B cell (primary cell): ENCODE measurements at places on chromosomes 5 and 9.
A peak's percentile ranks its signal among the peaks of the same experiment; 100 is the strongest.

DNA sequence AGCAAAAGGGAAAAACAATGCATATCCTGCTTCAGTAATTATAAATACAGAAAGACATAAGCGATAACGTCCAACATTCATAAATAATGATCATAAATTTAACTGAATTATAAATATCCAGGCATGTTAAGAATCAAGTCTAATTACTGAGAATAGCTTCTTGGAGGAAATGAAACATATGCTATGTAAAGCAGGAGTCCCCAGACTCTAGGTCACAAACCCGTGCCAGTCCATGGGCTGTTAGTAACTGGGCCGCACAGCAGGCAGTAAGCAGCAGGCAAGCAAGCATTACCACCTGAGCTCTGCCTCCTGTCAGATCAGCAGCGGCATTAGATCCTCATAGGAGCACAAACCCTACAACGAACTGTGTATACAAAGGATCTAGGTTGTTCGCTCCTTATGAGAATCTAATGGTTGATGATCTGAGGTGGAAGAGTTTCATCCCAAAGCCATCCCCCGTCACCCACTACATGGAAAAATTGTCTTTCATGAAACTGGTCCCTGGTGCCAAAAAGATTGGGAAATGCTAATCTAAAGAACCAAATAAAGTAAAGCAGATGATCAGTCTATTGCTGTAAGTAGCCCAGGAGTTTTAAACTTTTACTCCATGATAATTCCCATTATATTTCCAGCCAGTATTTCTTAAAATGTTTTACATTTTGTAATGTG is 50.4 kb downstream of the CERT1 start:
- DNase-seq: peak; percentile 45
- peaks cover 10% of the 10 kb centered on the region for H3K4me1 ChIP-seq
- no peaks in the 10 kb centered on the region for H3K27me3 ChIP-seq
- H3K4me3 ChIP-seq: no peak overlapping the region

DNA sequence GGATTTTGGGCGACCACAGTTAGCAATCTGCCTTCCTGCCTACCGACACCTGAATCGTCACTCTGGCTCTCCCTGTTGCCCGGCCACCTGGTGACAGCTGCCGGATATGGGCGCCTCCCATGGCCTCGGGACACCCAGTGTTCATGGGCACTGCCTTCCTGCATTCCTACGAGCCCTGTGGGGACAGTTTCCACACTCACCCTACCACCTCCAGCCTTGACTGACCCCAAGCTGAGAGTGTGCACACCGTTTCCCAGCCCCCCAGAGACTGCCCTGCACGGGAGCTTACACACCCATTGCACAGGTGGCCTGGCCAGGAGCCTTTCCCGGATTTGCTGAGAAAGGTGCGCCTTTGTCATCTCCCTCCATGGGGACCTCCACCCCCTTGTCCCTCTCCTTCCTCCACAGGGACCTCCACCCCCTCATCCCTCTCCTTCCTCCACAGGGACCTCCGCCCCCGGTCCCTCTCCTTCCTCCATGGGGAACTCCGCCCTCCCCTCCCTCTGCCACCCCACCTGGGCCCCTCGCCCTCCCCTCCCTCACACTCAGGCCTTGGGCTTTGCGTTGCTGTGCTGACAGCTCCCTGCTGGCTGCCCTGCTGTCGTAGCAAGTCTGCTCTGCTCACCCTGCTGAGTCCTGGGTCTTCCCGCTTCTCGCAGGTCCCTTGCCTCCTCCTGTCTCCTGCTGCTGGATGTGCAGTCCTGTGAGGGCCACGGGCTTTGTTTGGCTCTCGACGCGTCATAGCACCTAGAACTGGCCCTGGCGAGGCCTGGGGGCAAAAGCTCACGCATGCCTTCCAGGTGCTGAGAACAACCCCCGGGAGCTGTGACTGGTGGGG is 48.4 kb downstream of the MRPL36 start:
- no peaks in the 10 kb centered on the region for H3K27me3 ChIP-seq
- no peaks in the 10 kb centered on the region for H3K4me1 ChIP-seq
- no peak for DNase-seq
- no peak overlapping the region for H3K4me3 ChIP-seq
- H3K36me3 ChIP-seq: no peaks in the 10 kb centered on the region
- H3K27ac ChIP-seq: no peak overlapping the region

GRCh38 chr9:106622164-106622487 is 240.8 kb upstream of the ZNF462 start:
- H3K27ac ChIP-seq: no peak overlapping the region
- no peaks in the 10 kb centered on the region for H3K36me3 ChIP-seq
- no peaks in the 10 kb centered on the region for H3K27me3 ChIP-seq
- H3K4me1 ChIP-seq: no peaks in the 10 kb centered on the region
- no peak overlapping the region for H3K4me3 ChIP-seq

- no peak overlapping the region for H3K27ac ChIP-seq
- H3K4me3 ChIP-seq: no peak overlapping the region
- no peaks in the 10 kb centered on the region for H3K4me1 ChIP-seq
- H3K36me3 ChIP-seq: no peaks in the 10 kb centered on the region
- H3K27me3 ChIP-seq: no peaks in the 10 kb centered on the region
Observed at GRCh38 chr5:31232273-31232888, 38.9 kb downstream of the CDH6 start.

- no peaks in the 10 kb centered on the region for H3K36me3 ChIP-seq
- no peaks in the 10 kb centered on the region for H3K27me3 ChIP-seq
- H3K27ac ChIP-seq: no peak overlapping the region
- H3K4me1 ChIP-seq: no peaks in the 10 kb centered on the region
Observed at GRCh38 chr5:1732238-1732941, 67.2 kb downstream of the MRPL36 start.
